ENCODE measurements at places on chromosomes 7 and 10.

- no peak for DNase-seq
Measured at GRCh38 chr7:113076703-113077102, 9.9 kb downstream of the GPR85 start.

DNA sequence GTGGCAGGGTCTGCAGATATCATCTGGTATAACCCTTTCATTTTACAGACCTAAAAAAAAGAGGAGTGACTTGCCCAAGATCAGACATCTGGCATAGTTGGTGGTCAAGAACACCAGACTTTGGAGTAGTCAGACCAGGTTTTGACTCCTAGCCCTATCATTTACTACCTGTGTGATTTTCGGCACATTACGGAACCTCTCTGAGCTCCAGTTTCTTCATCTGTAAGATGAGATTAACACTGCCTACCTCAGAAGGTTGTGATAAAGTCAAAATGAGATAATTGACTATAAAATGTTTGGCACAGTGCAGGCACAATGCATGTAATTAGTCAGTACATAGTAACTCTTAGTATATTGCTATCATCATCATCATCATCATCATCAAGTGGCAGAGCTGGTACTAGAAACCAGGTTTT, 1.2 kb downstream of the STRIP2 start:
- DNase-seq = no peak

GRCh38 chr7:151398446-151399304, 11.2 kb downstream of the WDR86 start:
- DNase-seq = no peak

GRCh38 chr7:95525503-95525902, 39.8 kb downstream of the ASB4 start:
- no peak for DNase-seq

DNA sequence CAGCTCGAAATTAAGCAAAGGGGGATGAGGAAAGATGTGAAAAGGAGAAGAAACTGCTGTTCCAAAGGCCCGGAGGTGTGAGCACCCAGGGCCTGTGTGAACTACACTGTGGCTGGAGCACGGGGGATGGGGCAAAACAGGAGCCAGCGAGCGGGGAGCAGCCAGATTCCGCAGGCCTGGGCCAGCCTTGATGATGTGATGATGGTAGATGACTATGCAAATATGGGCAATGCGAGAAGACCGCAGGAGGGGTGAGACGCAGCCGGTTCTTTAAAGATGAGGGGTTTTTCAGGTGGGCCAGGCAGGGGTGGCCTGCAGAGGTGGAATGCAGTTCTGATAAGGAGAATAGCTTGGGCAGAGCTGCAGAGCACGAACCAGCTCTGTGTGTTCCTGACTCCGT, 61.5 kb downstream of the LANCL2 start:
- no peak for DNase-seq

GRCh38 chr7:80060218-80060806, 74.3 kb upstream of the GNAI1 start:
- DNase-seq = peak; percentile 42

DNA sequence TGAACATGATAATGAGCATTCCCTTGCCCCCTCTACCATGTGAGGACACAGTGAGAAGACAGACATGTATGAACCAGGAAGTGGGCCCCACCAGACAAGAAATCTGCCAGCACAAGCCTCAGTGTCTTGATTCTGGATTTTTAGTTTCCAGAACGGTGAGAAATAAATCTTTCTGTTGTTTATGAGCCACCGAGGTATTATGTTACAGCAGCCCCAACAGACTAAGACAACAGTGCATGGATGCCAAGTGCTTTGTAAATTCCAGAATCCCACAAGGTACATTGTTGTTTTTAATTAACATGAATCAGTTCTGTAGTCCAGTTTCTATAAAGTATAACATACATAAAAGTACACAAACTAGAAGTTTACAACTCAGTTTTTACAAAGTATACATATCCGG, 162.2 kb downstream of the ARHGAP21 start:
- DNase-seq = peak; percentile 31

DNA sequence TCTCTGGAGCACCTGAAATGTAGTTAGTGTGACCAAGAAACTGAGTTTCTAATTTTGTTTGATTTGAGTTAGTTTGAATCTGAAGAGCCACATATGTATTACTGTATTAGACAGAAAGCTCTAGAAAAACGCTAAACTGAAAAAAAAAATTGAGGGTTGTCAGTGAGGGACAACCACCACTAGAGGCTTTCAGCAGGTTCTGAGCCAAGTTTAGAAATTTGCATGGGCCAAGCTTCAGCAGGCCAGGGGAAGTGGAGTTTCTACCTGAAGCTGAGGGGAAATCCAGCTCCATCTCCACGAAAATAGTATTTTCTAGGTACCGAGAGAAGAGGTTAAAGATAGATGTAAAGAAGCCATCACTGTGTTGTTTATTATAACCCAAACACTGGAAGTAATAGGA, 77.9 kb upstream of the PLXNA4 start:
- DNase-seq = no peak
